Upper lobe of right lung (tissue), 1 donor: ENCODE measurements at places on chromosomes 7 and 10. TPM values are rescaled to one million over a fixed set of nuclear protein-coding genes. Genes with fewer than 3 reads are reported as not detected.

DEPP1 gene
- 160 TPM for total RNA-seq

EIF3A gene
- total RNA-seq = 96.9 TPM

CDK6 gene
- total RNA-seq = 22.4 TPM

COPS6 gene
- 69.5 TPM for total RNA-seq

- DNase-seq = no peak
Observed at GRCh38 chr10:118953598-118954393, 75.7 kb upstream of the NANOS1 start.

CAV2 gene
- 192 TPM for total RNA-seq

GRCh38 chr7:5670183-5670935, 111.1 kb downstream of the RNF216 start:
- no peak for DNase-seq

DNA sequence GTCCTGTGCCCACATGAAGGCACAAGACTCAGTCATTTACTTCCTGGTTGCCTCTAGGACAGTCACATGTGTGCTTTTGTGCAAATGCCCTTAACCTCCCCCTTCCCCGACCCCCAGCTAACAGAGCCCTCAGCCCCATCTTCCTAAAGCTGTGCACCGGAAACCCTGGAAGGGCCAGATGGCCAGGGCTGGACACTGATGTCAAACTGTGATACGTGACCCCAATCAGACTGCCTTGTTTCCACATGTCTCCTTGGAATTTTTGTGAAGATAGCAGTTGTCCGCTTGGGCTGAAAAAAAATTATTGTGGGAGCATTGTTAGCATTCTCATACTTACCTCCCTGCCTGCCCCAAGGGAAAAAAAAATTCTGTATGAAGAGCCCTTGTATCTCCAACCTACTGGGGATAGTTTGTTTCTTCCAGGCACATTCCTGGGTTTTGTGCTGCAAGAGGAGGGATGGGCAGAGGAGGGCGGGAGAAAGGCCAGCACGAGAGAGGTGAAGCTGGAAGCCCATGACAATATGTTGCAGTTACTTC, 17.0 kb upstream of the ADAM12 start:
- DNase-seq = no peak

DNA sequence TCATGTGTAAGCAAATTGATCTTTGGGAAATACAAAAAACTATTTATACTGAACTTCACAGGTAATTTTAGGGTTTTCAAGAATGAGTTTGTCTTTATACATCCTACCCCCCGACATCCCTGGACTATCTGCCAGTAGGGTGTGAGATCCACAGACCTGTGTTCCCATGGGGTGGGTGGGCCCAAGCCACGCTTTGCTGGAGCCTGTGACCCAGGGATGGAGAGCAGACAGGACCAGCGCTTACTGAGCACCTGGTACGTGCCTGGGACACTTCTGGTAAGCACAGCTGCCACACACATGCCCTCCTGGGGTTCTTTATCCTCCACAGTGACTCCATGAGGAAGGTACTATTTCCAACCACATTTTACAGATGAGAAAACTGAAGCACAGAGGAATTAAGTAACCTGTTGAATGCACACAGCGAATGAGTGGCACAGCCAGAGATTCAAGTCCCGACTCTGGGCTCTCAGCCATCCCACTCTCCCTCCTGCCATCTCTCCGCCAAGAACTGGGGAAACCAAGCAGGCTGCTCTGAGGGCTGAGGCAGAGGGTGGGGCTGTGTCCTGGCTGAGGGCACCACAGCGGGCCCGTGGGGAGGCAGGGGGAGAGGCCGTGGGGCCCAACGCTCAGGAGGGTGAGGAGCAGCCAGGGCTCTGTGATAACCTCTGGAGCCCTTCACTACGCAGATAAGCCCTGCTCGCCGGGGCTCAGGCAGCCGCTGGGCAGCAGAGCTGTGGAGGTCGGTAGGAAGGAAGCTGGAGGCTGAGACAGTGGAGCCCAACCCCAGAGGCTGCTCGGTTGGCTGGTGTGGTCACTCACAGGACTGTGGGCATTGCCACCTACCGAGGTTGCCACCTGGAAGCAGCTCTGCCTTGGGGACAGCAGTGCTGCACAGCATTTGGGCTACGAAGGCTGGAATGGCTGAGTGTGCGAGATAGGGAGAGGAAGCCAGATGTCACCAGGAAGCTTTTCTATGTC, 124.2 kb downstream of the ARHGAP22 start:
- DNase-seq = peak; percentile 60

SPDYE2 gene
- total RNA-seq = not detected

DNA sequence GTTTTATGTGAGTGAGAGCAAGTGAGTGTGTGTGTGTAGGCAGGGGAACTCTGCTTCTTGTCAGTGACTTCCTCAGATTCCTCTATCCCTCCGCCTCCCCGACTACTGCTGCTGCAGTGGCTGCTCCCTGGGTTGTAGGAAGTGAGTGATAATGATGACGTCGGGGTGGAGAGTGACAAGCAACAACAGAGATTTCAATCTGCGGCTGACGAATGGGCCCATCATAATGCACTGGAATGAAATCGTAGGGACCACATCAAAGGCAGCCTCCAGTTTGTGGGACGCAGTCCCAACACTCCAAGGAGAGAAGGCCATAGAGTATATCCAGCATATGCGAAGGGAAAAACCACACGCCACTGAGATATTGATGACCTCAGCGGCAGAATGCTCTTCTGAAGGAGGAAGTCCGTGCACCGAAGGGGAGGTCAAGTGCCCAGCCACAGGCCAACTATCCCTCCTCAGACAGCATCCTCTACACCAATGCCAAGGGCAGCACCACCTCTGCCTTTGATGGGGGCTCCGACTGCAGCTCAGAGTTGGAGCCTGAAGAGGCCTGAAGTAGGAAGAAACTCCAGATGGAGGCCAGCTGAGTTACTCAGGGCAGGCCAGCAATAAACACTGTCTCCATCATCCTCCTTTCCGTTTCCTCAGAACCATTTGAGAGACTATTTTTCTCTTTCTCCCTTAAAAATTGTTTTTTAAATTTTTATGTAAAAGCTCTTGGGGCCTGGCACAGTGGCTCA, 11.3 kb upstream of the STMP1 start:
- no peak for DNase-seq

GRID1 gene
- 3.0 TPM for total RNA-seq

DNA sequence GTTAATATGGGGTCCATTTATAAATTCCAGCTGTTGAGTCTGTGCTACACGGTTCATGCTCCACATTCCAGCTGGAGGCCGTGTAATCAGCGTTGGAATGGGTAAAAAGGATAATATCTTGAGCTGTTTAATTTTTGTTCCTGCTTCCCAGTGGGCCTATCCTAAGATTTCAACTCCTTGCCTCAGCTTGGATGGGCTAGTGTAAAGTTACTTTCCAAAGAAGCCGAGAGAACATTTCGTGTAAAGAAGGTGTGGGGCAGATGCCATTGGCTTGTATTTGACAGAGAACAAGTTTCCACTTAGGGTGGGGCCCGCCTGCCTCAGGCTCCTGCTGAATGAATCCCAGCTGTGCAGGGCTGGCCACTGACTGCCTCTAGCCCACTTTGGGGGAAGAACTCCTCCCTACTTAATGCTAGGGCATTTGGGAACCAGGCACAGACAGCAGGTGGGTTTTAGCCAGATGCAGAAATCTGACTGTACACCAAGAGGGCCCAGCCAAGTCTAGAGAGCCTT, 125.9 kb upstream of the LYZL2 start:
- DNase-seq = no peak

DNA sequence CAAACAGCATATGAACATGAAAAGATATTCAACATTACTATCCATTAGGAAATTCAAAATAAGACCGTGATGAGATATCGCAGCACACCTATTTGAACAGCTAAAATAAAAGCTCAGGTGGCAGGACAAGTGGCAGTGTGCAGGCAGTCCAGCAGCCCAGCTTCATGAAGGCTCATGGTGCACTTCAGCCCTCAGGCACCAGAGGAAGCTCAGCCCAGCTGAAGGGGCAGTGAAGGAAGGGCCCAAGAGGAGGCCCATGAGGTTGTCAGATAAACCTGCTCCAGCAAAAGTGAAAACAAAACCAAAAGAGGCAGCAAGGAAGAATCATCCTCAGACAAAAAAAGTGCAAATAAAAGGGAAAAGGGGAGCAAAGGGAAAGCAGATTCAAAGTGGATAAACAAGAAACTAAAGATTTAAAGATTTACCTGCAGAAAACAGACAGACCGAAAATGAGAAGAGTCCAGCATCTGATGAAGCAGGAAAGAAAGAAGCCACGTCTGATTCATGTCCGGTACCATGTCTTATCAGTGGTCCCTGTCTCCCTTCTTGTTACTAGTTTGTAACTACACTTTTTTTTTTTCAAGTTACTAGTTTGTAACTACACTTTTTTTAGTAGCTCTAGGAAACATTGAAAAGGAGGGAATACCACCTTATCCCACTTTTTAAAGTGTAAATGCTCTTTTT, 15.0 kb upstream of the FAM24B start:
- DNase-seq = no peak

GNAI1 gene
- 36.0 TPM for total RNA-seq

DNA sequence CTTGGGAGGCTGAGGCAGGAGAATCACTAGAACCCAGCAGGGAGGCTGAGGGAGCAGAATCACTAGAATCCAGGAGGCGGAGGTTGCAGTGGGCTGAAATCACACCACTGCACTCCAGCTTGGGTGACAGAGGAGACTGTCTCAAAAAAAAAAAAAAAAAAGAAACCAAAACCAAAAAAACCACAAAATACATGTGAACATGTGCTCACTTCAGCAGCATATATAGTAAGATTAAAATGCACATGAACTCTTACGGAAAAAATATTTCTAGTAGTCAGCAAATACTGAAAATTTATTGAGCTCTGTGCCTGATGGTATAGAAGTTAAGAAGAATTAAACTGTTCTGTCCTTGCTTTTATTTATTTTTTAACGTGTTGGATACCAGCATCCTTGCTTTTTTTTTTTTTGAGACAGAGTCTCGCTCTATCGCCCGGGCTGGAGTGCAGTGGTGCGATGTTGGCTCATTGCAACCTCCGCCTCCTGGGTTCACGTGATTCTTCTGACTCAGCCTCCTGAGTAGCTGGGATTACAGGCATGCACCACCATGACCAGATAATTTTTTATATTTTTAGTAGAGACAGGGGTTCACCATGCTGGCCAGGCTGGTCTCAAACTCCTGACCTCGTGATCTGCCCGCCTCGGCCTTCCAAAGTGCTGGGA, 9.6 kb upstream of the ZNF487 start:
- no peak for DNase-seq

DNA sequence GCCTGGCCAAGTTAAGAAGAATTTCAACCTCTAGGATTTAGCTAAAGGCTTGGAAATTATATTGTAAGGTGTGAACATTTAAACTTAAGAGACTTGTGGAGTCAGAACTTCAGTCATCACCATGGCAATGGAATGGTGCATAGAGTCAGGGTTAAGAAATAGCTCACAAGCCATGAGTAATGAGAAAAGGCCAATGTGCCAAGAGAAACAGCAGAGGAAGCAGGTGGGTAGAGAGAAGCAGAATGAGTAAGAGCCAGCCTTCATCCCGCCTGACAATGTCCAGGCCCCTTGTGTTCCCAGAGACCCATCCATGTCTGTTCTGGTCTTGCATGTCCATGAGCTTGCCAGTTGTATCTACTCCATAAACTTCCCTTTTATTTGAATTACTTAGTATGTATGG, 62.6 kb upstream of the TBX20 start:
- DNase-seq = no peak
